ENCODE measurements at places on chromosomes 12 and 14.

- peak; percentile 62 for DNase-seq
Observed at GRCh38 chr14:35122696-35123387, 490 bp downstream of the PRORP start.

- no peak for DNase-seq
Observed at GRCh38 chr14:47596232-47596631, 79.2 kb downstream of the MDGA2 start.

- DNase-seq = no peak
Observed at GRCh38 chr12:128573907-128574306, 249.9 kb downstream of the SLC15A4 start.

DNA sequence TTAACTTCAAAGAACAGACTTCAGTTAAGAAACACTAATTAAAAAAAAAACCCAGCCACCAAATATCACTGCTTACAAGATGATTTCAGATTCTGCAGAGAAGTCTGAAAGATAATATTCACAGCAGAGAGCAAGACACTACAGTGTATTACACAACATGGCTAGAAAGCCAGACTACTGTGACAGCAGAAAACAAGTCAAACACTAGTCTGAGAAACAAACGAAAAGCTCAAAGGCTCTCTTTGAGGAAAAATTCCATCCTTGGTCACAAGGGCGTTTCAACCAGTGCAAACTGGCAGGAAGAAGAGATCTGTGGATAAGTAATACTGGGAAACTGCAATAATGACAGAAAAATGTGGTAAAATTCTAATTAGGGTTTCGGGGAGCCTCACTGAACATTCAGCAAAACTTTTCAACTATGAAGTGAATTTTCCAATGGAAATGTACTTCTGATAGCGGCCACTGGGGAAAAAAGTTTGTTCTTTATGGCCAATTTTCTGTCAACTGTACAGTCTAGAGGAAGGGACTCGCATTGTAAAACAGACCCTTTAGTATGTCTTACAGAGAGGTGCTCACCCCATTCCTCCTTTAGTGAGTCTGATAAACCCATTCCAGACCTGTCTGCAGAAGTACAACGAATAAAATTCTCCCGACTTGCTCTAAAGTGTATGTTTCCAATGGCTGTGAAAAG lies 50.4 kb downstream of the ACADS start:
- no peak for DNase-seq

DNA sequence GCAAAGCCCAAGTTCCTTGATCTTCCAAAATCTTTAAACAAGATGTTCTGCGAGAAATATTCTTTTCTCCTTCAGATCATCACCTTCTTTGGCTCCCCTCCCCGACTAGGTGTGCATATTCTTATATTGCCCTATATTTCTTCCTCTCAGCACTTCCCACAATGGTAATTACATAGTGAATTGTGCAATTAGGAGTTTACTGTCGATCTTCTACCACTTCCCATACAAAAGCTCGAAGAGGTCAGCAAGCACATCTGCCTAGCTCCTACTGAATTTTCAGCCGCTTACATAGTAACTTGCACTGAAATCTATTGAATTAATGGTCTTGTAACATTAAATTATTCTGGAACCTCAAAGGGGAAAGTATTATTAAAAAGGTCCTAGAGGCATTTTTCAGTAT lies 16.7 kb downstream of the OSBPL8 start:
- DNase-seq = no peak

DNA sequence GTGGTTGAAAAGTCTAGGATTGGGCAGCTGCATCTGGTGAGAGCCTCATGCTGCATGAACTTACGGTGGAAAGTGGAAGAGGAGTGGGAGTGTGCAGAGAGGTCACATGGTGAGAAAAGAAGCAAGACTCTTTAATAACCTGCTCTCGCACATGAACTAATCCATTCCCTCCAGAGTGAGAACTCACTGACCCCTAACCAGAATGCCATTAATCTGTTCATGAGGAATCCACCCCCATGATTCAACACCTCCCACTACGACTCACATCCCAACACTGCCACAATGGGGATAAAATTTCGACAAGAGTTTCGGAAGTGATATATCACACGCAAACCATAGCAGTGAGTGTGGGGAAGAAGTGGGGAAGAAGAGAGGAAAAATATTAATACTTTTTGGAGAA lies 377.4 kb downstream of the NAV3 start:
- no peak for DNase-seq

GRCh38 chr14:78488938-78489337 lies 318.8 kb downstream of the NRXN3 start:
- peak; percentile 81 for DNase-seq

All from NCI-H1417 (cell line).